ENCODE measurements at places on chromosomes 3 and 15.

DNA sequence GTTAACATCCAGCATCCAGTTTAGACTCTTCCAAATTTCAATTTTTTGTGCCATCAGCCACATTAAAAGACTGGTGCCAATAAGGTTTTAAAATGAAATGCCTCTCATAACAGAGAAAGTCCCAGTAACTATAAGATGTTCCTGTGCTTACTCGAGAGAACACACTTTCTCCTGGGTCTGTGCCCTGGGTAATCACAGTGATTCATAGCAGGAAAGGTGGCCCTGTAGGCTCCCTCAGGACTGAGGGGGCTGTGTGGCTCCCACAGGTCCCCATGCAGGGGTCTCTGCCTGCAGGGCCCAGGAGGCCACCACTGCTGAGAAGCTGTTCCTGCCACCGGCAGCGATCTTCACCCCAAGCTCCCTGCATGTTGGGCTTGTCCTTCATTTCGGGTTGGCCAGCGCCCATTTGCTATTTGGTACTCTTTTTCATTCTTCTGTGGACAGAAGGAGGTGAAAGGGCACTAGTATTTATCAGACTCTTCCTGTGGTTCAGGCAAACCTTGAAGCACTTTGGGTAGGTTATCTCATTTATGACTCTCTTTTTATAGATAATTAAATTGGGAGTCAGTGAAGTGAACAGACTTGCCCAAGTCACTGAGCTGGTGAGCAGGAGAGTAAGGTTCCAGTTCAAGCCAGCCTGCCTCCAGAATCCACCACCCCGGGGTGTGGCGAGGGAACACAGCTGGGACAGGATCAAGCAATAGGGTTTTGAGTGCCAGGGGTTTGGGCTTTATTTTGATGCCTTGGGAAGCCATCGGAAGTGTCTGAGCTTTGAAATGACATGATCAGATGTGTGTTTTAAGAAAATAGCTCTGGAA, 44.2 kb upstream of the PLXNA1 start:
- no peak for DNase-seq

GRCh38 chr3:43838877-43839276, 148.1 kb downstream of the ABHD5 start:
- no peak for DNase-seq

- no peak for DNase-seq
Measured at GRCh38 chr3:197734667-197735318, 1.9 kb downstream of the RUBCN start.

- DNase-seq = peak; percentile 92
Measured at GRCh38 chr15:56794553-56795329, 61.4 kb upstream of the ZNF280D start.

GRCh38 chr15:22973286-22973685, 6.9 kb downstream of the CYFIP1 start:
- DNase-seq = no peak

DNA sequence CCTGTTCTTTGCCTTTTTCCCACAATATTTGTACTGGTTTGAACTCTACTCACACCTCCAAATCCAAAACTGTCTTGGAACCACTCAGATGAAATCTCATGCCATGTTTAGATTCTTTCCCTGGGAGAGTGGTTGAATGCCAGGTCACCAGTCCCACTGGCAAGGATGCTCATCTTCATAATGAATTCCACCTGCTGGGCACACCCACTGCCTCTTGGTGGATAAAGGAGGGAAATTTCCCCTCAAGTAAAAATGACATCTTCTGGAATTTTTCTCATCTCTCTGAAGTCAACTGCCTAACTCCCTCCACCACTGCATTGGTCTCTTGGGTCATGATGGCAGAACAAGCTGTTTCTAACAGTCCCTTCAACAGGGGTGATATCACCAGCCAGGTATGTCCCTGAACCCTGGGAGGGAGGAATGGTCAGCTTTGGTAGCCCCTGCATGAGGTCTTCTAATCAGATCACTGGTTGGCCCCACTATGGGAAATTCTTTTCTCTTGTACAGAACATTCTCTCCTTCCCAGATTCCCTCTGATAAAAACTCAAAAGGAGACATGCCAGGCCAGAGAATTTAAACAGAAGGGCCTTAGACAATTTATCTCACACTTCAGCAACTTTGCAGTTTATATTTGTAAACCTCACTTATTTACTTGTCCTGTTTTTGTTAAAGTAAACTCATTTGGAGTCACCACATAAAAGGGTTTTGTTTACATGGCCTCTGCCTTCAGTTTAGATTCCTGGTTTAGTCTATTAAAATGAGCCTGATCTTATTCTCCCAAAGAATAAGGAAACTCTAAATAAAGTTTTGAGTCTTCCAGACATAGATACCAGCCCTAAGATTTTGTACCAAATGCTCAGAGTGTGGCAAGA, 143.4 kb downstream of the WNT5A start:
- DNase-seq = peak; percentile 61

GRCh38 chr3:99929745-99930139, 112.1 kb downstream of the CMSS1 start:
- peak; percentile 71 for DNase-seq

DNA sequence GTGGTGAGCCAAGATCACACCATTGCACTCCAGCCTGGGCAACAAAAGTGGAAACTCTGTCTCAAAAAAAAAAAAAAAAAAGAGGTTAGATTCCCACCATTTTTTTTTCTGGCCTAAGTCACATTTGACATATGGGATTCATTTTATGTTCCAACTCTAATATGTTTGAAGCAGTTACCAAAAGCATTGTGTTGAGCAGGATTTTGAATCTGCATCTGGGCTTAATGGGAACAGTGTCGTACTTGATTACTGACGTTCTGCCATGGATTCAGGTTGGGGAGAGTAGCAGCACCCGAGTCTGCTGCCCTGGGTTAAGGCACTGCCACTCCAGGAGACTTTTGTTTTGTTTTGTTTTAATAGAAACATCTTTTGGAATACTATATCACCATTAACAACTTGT, 348.7 kb upstream of the TBL1XR1 start:
- peak; percentile 43 for DNase-seq

DNA sequence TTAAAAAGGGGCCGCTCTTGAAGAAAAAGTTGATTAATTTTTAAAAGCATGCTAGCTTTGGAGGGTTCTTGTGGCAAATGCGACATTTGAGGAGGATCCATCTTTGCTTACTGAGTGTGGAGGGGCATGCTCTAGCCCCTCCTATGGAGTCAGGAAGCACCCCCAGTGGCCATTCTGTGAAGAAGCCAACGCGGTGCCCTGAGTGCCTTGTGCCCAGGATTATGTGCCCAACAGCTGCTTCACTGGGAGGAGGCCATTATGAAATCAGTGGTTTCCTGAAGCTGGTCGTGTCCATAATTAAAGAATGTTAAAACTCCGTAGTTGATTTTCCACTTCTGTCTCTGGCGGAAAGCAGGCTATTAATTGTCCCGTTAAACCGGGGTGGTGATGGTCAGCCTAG, 69.1 kb upstream of the TNFAIP8L3 start:
- DNase-seq = no peak

- peak; percentile 18 for DNase-seq
Measured at GRCh38 chr15:83012076-83012426, 612 bp upstream of the C15orf40 start.

DNA sequence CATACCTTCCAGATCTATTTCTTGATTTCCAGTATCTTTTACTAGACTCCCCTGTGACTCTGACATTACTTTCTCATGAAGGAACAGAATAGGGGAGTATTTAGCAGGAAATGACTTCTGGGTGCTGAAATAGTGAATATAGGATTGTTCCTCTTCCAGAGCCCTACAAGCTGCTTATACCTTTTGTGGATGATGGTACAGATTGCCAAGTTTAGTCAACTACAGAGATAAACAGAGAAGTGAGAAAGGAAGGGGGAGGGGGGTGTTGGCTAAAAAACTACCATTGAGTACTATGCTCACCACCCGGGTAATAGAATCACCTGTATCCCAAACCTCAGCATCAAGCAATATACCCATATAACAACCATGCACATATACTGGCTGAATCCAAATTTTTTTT, 298.3 kb upstream of the GPR149 start:
- no peak for DNase-seq

DNA sequence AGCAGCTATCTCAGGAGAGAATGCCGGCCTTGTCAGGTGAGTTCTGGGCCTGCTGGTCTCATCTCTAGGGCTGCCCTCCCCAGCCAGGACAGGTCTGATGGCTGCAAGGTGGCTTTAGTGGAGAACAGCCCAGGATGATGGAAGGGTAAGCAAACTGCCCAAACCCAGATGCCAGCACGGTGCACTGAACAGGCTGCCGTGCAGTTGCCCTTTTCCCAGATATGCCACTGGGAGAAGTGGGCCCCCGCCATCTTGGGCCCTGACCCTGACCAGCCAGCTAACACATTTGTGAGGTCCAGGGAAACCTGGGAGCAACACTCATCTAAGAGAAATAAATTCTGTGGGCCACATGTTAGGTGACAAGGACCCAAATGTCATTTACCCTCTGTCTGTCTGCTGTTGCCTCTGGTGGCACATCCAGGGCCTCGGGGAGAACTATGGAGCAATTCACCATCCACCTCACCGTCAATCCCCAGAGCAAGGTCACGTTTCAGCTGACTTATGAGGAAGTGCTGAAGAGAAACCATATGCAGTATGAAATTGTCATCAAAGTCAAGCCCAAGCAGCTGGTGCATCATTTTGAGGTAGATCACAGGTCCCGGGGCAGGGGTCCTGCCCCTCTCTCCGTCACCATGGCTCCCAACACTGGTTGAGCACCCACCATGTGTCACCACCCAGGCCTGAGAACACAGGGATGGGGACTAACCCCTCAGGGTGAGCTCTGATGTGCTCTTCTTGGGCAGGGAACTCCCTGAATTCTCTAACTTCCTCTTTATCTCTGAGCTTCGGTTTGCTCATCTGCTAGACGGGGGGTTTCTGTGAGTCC, 1.8 kb downstream of the ITIH1 start:
- DNase-seq = no peak

GRCh38 chr15:59190291-59190690, 16.4 kb upstream of the LDHAL6B start:
- peak; percentile 21 for DNase-seq

GRCh38 chr15:48856942-48857341, 21.0 kb upstream of the EID1 start:
- DNase-seq = peak; percentile 47

DNA sequence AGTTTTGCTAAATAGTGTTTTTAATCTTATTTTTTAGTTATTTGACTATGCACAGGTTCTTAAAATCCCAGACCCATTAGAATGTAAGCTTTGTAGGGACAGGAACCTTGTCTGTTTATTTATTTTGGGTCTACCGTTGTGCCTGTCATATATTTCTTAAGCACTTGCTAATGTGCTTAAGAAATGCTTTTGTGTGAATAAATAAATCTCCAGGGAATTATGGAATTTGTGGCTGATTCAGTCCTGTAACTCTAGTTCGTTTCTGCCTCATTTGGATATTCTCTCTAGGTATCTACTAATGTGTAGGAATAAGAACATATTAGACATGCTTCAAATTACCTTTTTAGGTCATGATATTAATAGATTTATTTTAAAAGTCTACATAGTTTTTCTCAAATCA, 161.6 kb downstream of the LPP start:
- DNase-seq = peak; percentile 41

GRCh38 chr3:47022641-47023071, 43.2 kb downstream of the NBEAL2 start:
- no peak for DNase-seq

GRCh38 chr15:29904757-29905417, 82.6 kb upstream of the TJP1 start:
- DNase-seq = peak; percentile 72

DNA sequence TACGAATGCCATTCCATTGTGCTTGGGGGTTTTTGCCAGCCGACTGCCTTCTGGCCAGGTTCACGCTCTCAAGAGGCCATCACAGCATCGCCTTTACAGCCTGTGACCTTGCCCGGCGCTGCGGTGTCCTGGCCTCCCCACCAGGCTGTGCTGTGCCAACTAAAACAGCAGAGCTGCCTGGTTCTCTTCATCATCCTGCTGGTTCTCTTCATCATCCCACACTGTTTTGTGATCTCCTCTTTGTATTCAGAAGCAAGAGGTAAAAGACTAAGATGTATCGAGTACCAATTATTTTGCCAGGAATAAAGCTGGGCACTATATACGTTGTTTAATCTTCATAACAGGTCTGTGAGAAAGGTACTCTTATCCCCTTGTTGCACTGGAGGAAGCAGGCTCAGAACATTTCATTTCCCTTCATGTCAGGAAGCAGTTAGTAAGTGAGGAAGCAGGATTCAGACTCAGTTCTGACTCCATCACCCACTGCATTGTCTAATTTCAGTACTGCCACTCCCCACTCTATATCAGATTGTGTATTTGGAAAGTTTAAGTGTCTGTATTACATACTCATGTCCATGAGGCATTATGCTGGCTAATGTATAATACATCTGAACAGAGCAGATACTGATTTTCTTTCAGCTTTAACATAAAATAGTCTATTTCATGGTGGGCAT, 92.7 kb downstream of the LRRC28 start:
- no peak for DNase-seq

- DNase-seq = no peak
Measured at GRCh38 chr15:29097971-29098370, 171.7 kb downstream of the NSMCE3 start.

GRCh38 chr3:69079269-69080159, 651 bp downstream of the UBA3 start:
- DNase-seq = no peak

DNA sequence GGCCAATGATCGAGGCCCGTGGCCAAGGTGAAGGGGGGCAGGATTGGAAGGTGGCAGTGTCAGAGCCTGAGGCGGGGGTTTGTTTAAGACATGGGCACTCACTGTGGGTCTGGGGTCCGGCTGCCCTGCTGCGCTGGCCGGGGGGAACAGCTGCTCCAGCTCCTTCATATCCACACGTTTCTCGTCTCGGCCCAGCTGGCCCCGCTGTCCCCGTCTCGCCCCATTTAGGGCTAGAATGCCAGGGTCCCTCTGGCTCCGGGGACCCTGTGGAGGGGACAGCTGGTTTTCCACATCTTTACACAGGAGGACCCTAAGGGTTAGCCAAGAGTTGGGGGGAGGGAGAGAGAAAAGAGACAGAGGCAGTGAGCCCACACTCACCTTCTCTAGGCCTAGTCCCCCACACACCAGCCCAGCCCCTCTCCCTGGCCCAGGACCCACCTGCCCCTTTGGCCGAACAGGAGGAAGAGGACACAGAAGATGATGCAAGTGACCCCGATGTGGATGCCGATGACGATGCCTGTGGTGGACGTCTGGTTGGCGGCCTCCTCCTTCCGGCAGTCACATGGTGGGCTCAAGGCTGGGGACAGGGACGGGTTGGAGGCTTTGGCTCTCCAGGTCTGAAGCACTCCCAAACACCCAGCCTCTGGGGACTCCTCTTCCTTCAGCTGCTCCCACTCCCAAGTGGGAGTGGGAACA, 25.0 kb downstream of the RNU5B-1 start:
- no peak for DNase-seq

DNA sequence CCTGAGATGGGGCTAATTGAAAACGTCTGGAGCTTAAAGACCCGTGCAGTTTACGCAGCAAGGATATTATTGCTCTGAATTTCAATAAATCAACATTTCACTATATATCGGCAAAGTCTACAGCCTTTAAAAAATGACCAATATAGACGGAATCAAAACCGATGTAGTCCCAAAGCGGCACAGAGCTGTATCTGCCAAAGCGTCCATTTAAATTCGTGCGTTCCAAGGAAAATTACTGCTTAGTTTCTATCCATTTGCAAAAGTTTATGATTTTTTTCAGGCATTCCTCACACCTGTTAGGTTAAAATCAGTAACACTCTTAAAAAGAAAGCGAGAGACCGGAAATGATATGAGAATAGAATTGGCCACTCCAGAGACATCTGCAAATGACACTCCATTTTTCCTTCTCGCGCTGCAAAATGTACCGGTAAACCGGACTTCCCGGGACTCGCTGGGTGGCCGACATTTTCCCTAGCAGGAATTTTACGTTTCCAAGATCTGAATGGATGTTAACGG, 777 bp upstream of the EIF4A2 start:
- DNase-seq = peak; percentile 29
